ENCODE measurements at places on chromosomes 3 and 15.

DNA sequence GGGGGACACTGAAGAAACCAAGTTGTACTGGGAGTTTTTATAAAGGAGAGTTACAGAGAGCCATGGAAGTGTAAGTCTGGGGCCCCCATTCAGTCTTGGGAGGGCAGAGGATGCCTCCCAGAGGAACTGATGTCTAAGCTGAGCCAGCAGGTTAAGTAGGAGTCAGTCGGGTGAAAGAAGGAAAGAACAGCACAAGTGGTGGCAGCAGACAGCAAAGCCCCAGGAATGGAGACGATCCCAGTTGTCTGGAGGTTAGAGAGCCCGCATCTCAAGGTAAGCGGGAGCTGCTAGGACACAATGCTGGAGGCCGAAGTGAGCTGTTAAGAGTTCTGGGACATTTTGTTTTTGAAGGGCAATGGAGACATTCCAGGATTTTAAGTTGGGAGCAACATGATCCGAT lies 88.8 kb downstream of the TAMM41 start:
- no peak for DNase-seq

GRCh38 chr3:11917051-11917450 lies 70.4 kb upstream of the TAMM41 start:
- DNase-seq: no peak

DNA sequence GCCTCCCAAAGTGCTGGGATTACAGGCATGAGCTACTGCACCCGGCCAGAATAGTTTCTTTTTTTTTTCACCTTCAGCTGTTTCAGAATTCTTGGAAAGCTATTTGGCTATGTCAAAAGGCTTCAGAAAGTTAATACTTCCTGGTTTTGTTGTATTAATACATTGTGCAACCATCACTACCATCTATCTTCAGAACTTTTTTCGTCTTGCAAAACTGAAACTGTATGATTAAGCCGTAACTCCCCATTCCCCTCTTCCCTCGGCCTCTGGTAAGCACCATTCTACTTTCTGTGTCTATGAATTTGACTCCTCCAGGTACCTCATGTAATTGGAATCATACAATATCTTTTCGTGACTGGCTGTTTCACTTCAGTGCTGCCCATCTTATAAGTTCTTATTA lies 5.2 kb upstream of the NOX5 start:
- peak; percentile 62 for DNase-seq

- no peak for DNase-seq
These were observed 1302.6 kb upstream of the EPHA6 start for GRCh38 chr3:95511828-95512227.

DNA sequence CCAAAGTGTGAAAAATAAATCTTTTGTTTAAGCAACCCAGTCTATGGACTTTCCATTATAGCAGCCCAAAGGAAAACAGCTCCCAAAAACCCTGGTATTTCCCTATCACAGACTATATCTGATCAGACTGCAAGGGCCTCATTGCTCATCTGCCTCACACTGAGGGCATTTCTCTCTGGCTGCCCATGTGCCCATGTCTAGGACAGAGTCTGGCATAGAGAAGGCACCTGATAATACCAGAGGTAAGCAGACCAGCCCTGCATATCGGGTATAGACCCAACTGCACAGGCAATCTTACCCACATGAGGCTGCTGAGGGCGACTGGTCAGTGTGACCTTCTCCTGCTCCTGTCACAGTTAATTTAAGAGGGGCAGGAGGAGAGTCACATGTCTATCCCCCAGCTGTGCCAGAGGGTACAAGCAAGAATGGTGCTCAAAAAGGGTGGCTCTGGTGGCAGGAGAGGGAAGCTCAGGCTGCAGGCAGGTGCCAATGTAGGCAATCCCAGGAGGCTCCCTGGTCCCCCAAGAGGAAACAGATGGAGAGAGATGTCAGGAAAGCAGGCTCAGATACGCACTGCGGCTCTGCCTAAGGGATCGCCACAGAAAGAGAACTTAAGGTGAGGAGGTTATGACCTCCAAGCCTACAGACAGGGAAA lies 3.1 kb downstream of the CSRNP1 start:
- DNase-seq: no peak

- DNase-seq: no peak
These were observed 12.8 kb upstream of the SRP14 start for GRCh38 chr15:40051616-40052415.

DNA sequence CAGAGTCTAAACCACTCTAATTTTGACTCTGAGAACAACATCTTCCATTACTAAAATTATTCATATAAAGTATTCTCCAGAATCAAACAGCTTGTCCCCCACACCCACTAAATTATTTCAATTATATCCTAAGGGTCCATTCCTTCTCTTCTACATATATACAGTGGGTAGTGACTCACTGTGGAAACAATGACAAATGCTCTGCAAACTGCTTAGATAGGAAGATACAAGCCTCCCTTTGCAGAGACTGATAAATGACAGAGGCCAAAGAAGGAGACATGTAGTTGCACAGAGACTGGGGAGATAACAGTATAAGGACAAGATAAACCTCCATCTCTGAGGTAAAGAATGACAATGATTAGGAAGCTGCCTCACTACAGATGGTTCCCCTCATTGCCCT lies 1087.4 kb downstream of the AGBL1 start:
- no peak for DNase-seq

DNA sequence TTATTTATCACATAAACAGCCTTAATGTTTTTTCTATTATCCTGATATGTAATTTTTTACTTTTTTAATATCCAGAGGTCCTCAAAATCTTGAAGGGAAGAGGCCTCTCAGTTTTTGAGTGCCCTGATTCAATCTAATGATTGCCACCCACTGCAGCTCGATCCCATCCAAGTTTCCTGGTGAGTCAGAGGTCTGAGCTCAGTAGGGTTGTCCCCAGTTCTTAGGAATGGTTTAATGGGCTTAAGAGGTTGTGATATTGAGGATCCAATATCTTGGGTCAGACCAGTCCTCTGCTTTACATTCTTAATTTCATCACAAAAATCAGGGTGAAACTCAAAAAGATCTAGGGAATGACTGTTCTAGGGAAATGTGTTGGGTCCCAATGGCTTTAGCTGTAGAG lies 238.5 kb downstream of the NSUN3 start:
- no peak for DNase-seq

DNA sequence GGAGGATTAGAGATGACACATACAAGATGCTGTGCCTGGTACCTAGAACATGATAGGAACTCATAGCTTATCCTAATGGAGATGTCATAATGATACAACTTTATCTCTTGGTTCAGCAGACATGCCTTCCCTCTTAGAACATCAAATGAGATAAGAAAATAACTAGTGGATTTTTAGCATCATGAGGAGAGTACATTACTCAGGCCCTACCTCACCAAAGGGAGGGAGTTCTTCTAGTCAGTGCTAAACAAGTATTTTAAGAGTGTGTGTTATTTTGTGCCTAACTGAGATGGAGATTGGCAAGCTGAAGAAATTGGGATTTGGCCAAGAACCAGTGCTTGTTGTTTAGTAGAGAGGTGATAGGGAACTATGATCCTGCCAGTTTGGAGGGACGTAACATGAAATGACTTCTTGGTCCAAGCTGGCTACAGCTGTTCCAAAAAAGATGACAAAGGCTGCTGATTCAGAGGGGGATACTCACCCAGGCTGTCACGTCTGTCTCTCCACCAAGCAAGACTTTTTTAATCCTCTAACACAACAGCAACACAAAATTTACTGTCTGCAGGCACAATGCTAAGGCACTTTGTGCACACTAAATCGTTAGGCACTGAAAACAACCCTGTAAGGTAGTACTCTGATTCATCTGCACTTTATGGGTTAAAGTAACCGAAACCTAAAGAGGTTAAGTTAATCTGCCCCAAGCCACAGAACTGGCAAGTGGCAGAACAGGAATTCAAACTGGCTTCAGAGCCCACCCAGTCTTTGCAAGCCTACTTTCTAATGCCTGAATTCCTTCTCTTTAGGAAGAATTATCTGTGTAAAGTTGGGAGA lies 126.5 kb downstream of the CMSS1 start:
- no peak for DNase-seq

DNA sequence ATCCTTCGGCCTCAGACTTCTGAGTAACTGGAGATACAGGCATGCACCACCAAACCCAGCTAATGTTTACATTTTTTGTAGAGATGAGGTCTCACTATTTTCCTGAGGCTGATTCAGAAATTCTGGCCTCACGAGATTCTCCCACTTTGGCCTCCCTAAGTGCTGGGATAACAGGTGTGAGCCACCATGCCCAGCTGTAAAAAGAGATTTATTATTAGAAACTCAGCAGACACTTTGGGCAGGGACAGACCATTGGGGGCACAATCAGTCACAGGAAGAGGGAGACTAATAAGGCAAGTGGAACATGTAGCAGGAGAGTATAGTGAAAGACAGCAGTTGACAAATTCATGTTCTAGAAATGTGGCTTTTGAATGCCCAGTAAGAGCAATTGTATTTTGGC lies 249.2 kb downstream of the CBLB start:
- no peak for DNase-seq

DNA sequence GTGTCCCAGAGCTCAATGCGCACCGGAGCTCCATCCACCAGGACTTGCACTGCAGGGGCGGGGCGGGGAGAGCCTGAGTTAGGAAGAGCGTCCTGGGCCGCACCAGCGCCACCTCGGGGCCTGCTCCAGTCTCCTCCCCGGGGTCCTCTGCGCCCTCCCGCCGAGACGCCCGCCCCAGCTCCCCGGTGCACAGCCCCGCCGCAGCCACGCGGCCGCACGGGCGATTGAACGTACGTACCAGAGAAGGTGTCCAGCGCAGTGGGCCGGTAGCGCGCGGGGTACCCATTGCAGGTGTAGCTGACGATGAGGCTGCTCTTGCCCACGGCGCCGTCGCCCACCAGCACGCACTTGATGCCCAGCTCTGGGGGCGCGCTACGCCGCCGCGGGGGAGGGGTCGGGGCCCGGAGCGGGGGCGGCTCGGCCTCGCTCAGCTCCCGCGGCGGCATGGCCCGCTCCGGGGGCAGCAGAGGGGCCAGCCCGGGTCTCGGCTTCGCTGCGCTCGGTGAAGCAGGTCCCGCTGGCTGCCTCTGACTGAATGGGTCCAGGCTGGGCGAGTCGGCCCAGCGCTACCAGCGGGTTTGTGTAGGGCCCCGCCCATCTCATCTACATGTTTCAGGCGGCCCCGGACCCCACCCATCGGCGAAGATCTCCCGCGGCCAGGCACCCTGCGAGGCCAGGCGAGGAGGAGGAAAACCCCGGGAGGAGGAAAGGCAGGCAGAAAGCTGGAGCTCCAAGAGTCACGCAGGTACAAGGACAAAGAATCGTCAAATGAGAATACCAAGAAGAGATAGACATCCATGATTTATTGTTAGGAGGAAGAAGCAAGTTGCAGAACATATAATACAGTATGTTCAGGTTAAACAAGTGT lies at the start of gene RHOV:
TSS of gene RHOV (minus strand) at position 541 of the 868 bp plus-strand sequence. CDS start at position 446, 95 bp downstream.
- peak; percentile 54 for DNase-seq

DNA sequence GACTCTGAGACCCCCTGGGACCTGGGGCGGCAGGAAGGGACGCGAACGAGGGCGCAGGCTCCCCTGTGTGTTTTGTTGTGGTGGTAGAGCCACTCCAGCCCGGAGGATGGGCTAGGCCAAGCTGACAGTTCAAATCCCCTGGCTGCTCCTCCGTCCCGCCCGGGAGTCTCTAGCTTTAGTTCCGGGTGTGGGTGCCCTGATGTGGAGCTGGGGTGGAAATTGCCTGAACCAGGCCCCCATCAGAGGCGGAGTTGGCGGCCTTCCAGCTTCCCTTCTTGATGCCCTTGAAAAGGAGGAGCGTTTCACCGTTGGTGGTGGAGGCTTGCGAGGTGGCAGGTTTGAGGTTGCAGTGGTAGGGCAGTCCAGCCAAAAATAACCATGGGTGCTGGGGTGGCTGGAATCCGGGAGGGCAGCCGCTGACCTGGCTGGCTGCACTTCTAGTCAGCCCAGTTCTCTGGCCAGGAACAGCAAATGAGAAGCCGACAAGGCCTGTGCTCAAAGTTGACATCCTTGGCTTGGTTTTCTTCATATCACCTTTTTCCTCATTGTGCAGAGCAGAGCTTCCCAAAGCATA lies 817 bp downstream of the CLK3 start:
- DNase-seq: peak; percentile 89

GRCh38 chr3:13010780-13011572 lies 62.3 kb downstream of the IQSEC1 start:
- DNase-seq: peak; percentile 54

DNA sequence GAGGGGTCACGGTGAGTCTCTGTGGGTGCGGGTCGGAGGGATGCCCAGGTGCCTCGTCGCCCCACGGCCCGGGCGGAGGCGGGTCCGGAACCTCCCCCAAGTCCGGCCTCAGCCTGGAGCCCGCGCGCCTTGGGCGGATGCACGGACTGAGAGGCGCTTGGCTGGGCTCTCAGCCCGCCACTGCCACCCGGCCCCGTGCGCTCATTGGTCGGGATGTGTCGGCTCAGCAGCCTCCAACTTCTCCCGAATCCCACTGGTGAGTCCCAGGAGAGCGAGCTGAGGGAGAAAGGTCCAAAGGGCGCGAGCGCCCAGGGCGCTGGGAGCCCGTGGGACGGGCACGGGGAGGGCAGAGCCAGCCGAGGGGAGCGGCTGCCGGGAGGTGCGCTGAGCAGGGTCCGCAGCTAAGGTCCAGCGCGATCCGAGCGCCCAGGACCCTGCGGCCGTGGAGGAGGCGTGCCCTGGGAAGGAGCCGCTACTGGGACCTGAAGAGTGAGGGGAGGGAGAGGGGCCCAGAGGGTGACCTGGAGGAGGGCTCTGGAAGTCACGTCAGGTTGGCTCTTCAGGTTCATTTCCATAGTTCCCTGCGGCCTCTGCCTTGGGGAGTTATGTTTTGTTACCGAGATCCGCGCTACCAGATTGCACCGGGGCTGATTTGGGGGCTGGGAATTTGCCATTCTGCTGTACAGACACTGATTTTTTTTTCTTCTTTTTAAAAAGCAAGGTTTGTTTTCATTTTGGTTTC lies at the start of gene MME:
TSS of gene MME (plus strand) at position 574 of the 742 bp plus-strand sequence. CDS start 3,849 bp downstream, outside the sequence.
- peak; percentile 30 for DNase-seq

DNA sequence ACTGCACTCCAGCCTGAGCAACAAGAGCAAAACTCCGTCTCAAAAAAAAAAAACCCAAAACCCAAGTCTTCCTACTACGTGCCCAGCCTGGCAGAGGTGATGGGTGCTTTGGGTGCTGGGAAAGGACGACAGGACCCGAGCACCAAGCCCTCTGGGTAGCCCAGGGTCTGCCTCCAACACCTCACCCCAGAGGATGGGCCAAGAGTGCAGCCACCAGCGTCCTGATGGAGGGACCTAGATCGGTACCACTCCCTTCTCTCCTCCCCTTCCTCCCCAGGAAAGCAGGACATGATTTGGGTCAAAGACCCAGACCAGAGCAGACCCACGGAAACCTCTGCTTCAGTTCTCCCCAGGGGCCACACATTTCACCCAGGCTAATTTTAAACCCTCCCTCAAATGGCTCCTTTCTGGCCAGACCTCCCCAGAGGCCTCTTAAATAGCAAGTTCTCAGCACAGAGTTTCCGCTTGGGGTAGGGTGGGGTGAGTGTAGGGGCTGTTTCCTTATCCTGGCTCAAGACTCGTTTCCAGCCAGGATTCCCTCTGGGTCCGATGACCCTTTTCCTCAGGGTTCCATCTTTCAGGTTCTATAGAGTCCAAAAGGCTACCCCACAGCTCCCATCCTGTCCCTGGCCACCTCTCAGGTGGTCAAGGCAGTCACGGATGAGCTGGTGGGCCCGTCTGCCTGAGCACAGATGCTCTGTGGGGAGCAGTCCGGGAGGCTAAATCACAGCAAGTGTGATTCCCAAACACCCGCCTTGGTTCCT lies 20.5 kb downstream of the RBPMS2 start:
- DNase-seq: no peak

GRCh38 chr3:74562558-74563269 lies 51.7 kb downstream of the CNTN3 start:
- no peak for DNase-seq
